Erythroblast (primary cell): ENCODE measurements at places on chromosomes 7 and 10.
A peak's percentile ranks its signal among the peaks of the same experiment; 100 is the strongest.

DNA sequence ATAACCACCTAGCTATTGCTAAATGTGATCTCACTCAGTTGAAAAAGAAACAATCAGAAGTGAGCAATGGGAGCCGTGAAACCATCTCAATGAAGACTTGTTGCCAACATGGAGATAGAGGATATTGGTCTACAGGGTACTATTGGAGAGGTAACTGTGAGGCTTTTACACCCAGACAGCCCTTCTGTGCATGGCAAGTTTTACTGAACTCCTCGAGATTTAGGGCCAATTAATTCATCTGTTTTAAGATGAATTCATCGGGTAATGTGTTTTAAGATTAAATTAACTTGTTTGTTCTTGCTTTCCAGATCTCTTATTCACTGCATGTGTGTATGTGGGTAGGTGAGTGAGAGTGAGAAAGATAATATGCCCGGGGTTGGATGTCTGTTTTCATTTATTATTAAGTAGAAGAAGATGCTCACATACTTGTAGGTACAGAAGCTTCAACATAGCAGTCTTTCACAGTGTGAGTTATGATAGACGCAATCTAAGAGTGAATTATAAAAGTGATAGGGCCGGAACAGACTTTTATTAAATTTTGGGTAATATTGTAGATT, 323.8 kb downstream of the EXOC4 start:
- DNase-seq = no peak

- no peak for DNase-seq
These were observed 268.7 kb downstream of the CELF2 start for GRCh38 chr10:11286261-11286852.

DNA sequence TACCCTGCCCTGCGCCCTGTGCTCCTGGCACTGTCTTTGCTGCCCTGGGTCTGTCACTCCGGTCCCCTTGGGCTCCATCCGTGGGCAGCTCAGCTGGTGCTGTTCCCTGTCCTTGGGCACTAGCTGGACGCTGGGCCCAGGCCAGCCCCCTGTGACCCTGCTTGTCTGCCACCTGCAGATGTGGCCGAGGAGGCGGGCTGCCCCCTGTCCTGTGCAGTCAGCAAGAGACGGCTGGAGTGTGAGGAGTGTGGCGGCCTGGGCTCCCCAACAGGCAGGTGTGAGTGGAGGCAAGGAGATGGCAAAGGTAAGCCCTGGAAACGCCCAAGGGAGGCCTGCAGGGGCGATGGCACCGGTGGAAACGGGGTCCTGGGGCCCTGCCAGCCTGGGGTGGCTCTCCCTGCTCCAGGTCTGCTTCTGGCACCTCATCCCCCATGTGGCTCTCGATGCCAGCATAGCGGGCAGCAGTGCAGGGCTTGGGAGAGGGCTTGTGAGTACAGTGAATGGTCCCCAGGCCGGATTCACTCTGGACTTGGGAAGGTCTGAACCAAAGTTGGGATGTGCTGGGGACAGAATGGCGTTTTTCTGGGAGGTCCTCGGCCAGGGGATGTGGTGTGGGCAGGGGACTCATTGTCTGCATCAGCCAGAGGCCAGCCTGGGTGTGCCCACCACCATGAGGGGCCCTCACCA, 26.2 kb upstream of the CSGALNACT2 start:
- DNase-seq = no peak

- no peak for DNase-seq
These were observed 103.3 kb downstream of the GALNT17 start for GRCh38 chr7:71235253-71235652.

DNA sequence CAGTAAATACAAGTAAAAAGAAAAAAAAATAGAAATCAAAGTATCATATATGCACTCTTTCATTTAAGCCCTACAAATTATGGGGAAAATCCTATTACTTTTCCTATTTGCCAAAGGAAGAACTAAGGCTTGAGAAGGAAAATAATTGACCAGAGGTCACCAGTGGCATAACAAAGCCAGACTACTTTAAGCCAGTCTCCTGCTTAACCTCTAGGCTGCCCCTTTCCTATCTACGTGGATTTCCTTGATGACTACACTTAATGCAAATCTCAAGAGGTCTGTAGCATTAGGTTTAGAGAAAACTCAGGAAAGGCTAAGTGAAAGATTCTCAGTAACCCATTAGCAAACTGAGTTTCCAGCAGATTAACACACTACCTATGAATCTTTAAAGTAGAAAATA, 49.8 kb downstream of the TPK1 start:
- no peak for DNase-seq

DNA sequence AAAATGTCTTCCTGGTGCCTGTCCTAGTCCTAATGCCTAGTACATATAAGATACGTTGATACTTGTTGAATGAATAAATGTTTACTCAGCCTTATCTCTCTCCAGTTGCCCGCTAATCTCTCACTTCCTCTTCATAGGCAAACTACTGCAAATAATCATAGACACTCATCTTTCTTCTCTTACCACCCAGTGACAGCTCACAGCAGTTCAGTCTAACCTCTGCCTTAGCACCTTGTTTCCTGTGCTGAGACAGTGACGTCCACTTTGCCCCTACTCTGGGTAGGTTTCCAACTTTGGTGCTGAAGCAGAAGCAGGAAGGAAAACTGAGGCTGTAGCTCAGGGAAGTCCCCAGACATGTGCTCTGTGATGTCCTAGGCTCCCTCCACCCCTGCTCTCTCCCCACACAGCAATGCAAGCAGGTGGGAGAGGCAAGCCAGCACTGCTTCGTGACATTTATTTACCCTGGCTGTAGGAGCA, 45.5 kb upstream of the RHOBTB1 start:
- DNase-seq = no peak

DNA sequence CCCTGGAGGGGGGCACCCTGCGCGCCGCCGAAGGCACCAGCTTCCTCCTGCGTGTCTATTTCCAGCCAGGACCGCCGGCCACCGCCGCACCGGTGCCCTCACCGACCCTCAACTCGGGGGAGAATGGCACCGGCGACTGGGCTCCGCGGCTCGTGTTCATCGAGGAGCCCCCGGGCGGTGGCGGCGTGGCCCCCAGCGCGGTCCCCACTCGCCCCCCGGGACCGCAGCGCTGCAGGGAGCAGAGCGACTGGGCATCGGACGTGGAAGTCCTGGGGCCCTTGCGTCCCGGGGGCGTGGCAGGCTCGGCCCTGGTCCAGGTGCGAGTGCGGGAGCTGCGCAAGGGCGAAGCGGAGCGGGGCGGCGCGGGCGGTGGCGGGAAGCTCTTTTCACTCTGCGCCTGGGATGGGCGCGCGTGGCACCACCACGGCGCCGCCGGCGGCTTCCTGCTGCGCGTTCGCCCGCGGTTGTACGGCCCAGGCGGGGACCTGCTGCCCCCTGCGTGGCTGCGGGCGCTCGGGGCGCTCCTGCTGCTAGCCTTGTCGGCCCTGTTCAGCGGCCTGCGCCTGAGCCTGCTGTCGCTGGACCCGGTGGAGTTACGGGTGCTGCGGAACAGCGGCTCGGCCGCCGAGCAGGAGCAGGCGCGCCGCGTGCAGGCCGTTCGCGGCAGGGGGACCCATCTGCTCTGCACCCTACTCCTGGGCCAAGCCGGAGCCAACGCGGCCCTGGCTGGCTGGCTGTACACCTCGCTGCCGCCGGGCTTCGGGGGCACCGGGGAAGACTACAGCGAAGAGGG, 594 bp downstream of the CNNM1 start:
- no peak for DNase-seq

DNA sequence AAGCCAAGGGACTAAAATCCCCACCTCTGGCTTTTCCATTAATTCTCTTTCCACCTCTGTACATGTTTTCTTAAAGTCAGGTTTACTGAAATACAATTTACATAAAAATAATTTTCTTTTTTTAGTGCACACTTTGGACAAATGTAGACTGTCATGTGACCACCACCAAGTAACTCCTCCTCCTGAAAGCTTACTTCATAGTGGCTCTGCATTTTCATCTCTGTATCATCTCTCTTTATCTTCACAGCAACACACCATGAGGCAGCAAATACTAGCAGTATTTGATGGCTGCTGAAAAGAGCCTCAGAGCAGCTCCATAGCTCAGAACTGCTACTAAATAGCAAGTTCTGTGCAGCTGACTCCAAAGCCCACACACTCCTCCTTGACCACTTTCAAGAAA, 17.3 kb downstream of the WDFY4 start:
- peak; percentile 54 for DNase-seq

DNA sequence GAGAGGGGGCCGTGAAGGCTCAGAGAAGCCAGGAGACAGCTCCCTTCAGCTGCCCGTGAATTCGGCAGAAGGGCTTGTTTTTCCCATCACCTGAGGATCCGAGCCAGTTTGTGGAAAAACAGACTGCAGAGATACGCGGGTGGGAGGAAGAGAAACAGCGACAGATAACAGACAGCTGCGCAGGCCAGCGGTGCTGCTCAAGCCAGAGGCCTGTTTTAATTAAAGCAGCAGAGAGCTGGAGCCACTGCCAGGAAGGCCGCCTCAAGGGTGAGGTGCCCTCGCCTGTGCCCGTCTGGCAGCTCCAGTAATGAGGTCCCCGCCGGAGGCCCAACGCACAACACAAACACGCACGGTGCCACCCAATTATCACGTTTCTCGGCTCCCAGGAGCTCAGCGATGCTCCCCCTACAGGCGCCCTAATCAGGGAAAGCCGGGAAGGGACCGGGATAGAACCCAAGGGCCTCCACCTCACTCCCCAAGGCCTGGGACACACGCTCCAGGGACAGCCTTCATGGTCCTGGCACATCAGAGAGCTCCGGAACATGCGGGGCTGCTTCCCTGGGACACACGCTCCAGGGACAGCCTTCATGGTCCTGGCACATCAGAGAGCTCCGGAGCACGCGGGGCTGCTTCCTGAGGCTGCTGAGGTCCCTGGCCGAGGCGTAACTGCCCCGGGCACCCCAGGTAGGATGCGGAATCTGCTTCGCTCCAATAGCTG, 60.6 kb upstream of the DNAAF5 start:
- DNase-seq = no peak

DNA sequence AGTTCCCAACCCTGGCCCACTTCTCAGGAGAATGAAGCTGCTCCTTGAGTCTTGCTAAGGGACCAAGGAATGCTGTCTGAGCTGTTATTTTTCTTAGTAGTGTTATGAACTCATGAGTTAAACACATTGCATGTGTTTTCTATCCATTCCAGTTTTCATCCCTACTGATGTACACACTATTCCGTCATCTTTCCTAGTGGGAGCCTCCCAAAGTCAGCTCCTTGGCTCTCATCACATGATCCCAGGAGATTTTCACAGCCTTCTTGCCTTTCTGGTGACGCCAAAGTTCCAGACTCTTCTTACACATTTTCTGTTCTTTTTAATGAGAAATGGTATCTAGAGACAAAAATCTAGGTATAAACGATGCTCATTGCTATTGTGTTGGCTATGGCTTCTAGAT, 8.4 kb upstream of the C10orf71 start:
- no peak for DNase-seq

DNA sequence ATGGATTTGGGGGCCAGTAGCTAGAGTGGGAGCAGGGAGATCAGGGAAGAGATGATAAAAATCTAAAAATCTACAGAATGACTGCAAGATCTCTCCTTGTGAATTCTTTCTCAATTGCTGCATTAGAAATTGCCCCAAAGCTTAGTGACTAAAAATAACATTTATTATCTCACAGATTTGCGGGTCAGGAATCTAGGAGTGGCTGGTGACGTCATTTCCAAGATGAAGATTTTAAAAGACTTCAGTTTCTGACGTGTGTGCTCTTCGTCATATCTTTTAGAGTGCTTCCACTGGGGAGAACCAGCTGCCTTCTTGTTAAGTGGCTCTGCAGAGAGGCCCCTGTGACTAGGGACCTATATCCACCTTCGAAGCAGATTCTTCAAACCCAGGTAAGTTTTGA, 112.6 kb downstream of the DGKI start:
- no peak for DNase-seq

DNA sequence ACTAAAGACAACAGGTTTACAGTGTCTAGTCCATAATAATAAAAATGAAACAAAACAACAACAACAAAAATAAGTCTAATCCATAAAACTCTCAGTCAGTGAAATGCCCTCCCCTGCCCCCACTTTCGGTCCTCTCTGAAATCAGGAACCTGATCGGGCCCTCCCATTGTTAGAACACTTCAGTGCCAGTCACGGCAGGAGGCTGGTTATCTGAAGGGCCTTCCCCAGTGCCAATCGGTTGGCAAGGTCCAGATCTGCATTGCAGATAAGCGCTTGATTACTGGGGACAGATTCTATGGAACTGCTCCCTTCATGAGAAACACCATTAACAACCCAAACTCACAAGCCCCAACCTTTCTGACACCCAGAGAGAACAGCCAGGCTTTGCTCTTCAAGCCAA, 72.2 kb upstream of the EEPD1 start:
- no peak for DNase-seq

DNA sequence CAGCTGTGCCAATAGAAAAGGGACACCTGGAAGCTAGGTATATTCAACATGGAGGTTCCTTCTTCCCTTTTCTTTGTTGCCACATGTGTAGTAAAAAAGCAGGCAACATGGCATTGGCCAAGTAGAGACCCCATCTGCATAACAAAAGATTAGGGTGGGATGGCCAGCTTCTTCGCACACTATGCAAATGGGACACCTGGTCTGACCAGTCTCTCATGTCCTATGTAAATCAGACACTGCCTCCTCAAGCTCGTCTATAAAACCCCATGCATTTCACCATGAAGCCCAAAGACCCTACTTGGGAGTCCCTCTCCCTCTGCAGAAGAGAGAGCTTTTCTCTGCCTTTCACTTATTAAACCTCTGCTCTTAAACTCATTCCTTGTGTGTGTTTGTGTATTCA, 53.9 kb downstream of the MYL10 start:
- DNase-seq = no peak

DNA sequence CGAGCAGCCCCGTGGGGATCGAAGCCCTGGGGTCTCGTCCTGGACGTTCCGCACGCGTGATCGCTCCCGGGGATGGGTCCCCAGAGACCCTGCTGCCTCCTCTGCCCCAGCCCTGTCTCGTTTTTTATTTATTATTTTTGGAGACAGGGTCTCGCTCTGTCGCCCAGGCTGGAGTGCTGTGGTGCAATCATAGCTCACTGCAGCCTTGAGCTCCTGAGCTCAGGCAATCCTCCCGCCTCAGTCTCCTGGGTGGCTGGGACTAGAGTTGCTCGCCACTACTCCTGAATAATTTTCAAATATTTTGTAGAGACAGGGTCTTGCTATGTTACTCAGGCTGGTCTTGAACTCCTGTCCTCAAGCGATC, 319 bp upstream of the STX1A start:
- DNase-seq = no peak

DNA sequence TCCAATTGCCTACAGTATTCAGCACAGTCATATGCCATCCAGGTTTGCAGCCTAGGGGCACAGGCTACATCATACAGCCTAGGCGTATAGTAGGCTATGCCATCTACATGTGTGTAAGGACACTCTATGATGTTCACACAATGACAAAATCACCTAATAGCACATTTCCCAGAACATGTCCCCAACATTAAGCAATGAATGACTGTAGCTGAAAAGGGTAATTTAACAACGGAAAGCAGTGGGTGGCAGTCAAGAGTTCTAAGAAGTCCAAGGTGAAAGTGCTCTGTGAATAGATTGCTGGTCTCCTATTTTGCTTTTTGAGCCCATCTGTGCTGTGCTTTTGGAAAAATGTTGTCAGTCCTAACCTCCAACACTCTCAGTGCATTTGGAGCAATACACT, 162.6 kb downstream of the KLF6 start:
- DNase-seq = no peak

GRCh38 chr7:74066626-74067025, 17.0 kb upstream of the LIMK1 start:
- no peak for DNase-seq

- no peak for DNase-seq
These were observed 20.7 kb downstream of the ZNF32 start for GRCh38 chr10:43627942-43628341.

- no peak for DNase-seq
These were observed 11.4 kb upstream of the TACR2 start for GRCh38 chr10:69428165-69428564.
